ENCODE measurements at places on chromosomes 1 and 21.

DNA sequence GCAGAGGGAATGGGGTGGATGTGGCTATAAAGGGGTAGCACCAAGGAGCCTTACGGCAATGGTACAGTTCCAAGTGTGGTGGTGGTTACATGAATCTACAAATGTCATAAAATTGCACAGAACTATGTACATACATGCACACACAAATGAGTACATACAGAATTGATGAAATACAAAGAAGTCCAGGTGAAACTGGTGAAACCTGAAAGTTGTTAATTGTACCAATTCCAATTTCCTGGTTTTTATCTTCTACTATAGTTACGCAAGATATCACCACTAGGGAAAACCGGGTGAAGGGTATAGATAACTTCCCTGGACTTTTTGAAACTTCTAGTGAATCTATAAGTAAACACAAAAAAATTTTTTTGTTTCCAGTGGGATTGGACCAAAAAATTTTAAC, 18.9 kb downstream of the HSF2BP start:
- DNase-seq = no peak

- no peak for DNase-seq
Observed at GRCh38 chr1:235008239-235008638, 120.4 kb downstream of the TOMM20 start.

DNA sequence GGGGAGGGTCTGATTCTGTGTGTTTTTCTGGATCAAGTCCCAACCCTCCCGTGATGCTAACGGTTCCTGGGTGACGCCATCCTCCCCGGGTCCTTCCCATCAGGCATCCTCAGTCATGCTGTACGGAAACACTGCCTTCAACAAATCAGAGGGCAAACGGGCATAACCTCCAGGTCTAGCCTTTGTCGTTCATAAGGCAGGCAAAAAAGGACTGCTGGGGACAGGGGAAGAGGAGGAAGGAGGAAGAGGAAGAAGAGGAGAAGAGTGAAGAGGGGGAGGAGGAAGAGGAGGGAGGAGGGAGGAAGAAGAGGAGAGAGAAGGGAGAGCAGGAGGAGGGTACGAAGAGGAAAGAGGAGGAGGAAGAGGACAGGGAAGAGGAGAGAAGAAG, 84.4 kb downstream of the ITPKB start:
- no peak for DNase-seq

- no peak for DNase-seq
Observed at GRCh38 chr1:204277563-204278219, 63.9 kb upstream of the GOLT1A start.

DNA sequence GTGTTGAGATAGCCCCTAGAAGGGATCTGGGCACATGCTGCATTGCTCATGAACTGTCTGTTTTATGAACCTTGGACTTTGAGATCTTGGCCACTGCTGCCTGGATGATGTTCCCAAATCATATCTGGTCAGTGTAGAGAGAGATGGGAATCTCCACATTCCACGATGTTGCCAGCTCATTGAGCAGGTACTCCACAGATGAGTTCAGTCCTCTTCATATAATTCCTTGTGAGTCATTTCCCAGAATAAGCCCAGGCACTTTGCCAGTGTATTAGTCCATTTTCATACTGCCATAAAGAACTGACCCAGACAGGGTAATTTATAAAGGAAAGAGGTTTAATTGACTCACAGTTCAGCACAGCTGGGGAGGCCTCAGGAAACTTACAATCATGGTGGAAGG, 254.0 kb upstream of the RUNX1 start:
- no peak for DNase-seq

GRCh38 chr1:109500941-109501381, 7.1 kb downstream of the CYB561D1 start:
- no peak for DNase-seq

DNA sequence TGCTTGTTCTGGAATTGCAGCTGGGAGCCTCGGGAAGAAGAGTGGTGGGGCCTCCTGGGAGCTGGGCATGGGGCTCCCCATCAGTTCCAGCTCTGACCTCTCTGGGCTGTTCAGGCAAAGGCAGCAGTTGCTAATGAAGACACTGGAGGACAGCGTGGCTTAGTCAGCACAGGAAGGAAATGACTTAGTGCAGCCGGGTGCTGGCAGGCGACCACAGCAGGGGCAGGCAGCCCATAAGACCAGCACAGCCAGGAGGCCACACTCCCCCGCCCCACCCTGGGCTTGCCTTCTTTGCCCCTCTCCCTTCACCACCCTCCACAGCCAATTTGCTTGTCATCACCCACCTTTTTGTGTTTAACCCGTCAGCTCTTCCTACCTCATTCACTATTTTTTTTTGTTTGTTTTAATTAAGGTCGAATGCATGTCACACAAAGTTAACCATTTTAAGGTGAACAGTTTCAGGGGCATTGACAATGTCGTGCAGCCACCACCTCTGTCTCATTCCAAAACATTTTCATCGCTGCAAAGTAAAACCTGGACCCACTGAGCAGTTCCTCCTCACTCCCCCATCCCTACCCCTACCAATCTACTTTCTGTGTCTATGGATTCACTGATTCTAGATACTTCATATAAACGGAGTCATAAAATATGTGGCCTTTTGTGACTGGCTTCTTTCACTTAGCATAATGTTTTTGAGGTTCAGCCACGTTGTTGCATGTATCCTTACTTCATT, 10.9 kb downstream of the OLIG2 start:
- no peak for DNase-seq

DNA sequence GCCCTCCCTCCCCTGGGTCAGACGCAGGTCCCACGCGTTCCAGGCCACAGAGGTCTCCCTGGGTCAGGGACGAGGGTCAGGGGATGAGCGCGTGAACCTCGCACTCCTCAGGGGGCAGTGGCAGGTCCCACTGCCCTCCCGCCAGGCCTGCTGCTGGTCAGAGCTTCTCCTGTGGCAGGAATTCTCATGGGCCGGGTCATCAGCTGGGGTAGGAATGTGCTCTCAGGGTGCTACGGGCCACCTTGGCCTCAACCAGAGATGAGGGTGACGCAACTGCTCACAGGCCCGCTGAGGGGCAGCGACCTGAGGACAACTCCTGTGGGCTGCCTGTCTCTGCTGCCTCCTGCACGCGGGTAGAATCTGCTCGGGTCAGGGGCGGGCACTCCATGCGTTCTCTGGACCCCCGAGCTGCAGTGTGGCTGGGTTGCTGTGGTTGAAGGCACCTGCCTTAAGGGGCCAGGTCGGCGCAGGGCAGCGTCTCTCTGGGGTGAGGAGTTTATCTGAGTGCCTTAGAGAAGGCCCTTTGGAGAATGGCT, 128.8 kb downstream of the PRDM16 start:
- no peak for DNase-seq

GRCh38 chr21:24197923-24198322, 1409.4 kb downstream of the MRPL39 start:
- DNase-seq = no peak

DNA sequence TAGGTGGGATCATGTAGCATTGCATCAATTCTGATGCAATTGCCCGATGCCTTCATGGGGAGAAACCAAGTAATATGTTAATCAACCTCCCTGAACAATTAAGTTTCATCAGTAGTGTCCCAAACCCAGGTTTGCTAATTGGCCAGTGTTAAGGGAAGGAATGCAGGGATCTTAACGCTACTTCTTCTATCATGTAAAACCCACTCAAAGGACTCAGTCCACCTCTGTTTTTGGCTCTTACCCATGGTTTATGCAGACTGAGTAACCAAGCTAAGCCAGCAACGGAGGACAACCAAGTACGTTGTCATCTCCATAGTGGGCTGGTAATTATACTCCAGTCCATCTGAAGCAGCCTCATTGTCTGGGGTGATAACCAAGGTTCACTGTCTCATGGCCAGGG, 203.0 kb upstream of the FMN2 start:
- no peak for DNase-seq

GRCh38 chr1:50531601-50532000, 108.4 kb upstream of the DMRTA2 start:
- DNase-seq = no peak

- peak; percentile 47 for DNase-seq
Observed at GRCh38 chr1:32666901-32667566, 16.0 kb downstream of the RBBP4 start.

GRCh38 chr21:43600642-43601402, 58.5 kb downstream of the HSF2BP start:
- peak; percentile 80 for DNase-seq

DNA sequence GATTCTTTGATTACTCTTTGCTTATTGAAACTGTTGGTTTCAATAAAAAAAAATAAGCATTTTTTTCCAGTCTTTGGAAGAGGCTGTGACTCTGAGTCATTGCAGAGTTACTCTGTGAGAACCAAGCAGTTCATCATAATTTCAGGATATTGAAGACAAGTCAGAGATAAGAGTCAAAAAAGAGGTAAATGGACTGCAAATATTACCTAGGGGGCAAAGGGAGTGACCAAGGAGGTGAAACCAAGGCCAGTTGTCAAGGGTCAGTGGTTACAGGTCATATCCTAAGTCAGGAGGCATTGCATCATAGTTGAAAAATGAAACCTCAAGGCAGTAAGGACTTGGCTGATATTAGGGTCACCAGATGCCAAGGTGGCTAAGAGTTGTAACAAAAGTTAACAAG, 597.1 kb upstream of the USP24 start:
- DNase-seq = no peak

DNA sequence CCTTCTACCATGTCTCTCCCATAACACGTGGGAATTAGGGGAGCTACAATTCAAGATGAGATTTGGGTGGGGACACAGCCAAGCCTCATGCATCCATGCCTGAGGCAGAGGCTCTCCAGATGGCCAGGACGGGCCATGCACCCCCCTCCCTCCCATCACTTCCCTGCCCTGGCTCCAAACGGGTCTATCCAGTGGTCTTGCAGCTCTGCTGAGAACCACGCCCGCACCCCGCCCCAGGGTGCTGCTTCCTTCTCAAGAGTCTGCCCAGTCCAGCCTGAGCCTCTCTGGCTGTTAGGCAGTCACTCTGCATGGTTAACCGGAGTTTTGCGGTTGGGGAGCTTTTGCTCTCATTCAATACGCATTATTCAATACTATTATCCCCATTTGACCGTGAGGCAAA, 131.5 kb upstream of the TMEM51 start:
- no peak for DNase-seq

DNA sequence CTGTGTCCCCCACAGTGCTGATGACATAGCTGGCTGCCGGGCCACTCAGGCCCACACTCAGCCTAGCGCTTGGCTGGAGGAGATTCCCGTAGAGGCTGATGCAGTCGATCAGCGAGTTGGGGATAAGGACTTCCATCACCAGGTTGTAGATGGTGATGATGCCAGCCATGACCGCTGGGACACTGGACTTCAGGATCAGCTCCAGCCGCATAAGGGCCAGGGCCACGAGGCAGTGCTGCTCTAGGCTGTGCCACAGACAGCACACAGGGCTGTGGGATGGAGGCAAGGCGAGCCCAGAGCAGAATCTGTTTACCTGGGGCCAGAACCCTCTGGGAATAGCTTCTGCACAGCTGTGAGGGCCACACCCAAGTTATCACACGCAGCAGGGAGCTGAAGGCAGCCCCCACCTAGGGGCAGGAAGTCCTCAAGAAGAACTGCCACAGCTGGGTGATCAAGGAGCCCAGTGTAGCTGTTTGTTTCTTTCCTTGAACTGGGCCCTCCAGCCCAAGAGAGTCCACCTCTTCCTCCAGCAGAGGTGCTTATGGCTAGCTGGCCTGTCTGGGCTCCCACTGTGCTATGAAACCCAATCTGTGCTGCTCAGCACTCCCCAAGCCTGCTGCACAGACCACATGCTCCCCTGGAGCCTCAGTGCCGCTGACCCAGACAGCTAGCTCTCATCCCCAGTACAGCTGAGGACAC, 6.2 kb downstream of the SLC2A1 start:
- no peak for DNase-seq

DNA sequence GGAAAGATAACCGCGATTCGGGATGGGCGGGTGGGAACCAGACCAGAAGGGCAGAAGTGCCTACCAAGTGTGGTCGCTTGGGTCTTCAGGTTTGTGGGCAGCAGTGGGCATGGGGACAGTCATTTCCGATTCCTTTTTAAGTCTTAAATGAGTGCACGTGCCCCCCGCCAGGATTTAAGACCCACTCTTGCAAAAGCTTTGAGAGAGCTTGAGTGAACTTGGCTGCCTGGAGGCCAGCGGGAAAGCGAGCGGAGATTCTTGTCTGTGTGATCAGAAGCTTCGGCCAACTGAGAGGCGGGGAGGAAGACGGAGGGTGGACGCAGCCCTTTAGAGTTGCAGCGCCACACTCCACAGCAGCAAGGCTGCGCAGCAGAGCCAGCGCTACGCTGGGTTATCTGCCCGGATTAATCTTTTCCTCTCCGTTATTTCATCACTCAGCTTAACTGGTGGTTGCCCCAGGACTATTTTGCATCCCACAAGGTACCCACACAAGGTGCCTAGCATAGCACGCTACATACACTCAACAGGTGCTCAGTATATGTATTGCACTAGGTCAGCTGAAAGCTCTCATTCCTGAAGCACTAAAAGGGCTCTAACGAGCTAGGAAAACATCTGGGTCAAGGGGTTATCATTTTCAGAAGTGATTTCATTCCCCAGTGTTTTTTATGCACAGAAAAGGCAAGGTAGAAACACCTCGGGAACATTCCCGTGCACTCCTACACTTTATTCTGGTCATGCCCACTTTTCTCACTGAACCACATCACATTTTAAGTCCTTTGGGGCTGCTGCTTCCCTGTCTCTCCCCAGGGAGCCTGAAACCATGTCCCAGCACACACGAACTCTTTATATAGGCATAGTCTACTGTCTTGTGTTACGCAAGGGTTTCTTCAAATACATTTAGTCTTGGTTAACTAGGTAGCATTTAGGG, 1.5 kb upstream of the BATF3 start:
- DNase-seq = no peak

DNA sequence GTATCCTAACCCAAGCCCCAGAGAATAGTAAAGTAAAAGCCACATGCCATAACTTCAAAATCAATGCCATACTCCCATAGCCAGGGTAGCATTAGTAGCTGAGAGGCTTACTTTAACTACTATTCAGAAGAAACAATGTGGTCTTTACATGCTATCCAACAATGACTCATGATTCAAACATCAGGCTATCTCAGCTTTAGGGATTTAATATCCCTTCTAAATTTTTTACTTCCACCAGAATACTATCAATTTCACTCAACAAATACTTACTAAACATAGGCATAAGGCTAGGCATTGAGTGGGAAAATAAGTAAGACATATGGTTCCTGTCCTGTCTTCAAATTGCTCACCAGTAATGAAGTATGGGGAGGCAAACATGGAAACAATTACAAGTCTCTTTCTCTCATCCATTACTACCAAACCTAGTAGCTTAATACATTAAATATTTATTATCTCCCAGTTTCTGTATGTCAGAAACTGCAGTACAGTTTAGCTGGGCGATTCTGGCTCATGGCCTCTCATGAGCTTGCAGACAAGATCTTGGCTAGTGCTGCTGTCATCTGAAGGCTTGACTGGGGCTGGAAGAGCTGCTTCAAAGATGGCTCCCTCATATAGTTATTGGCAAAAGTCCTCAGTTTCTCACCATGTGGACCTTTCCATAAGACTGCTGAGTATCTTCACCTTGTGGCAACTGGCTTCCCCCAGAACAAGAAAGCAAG, 30.7 kb downstream of the EVI5 start:
- DNase-seq = no peak

DNA sequence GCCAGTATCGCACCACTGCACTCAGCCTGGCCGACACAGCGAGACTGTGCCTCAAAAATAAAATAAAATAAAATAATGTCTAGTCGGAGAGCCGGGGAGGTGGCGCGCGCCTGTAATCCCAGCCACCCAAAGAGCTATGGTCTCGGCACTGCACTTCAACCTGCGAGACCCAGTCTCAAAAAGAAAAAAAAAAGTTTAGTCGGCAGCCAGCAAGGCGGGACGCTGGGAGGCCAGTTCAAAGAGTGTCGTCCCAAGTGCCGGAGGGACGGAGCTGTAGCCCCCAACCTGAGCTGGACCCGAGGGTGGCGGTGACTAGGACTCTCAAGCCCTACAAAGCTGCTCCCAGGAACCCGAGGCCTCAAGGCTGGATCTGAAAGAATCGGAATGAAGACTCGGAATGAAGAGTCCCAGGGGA, 632 bp upstream of the FALEC start:
- no peak for DNase-seq

All from kidney epithelial cell (primary cell).